ENCODE measurements at places on chromosomes 4 and X.

- no peak for DNase-seq
These were observed 30.8 kb downstream of the GPM6B start for GRCh38 chrX:13786048-13786447.

DNA sequence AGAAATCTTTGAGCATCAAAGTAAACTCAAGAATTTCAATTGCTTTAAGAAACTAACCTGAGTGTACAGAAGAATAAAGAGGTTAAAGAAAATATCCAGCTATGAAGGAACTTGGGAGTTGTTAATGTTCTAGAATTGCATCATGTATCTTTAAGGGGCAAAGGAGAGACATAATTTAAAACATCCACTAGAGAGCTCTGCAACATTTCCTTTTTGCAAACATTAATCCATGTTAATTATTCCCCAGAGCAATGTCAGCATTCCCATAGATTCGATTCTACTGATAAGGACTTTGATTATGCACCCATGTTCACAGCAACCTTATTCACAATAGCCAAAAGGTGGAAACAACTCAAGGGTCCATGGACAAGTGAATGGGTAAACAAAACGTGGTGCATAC lies 80.2 kb upstream of the SORBS2 start:
- no peak for DNase-seq

DNA sequence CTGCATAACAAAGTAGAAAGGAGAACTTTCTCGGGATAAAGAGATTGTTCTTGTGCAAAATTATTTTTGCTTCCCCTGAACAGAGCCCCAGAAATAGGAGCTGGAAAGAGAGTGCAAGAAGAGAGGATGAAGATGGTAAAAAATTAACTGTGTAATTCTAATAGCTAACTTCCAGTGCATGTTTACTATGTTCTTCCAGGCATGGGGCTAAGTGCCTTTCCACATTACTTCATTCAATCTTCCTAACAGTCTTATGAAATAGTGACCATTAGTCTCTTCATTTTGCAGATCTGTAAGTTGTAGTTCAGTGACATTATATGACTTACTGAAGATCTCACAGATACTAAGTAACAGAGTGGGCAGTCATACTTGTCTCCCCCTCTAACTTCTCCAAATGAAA lies 61.1 kb upstream of the KLHL13 start:
- no peak for DNase-seq

GRCh38 chrX:131739823-131740222 lies 195.9 kb downstream of the OR13H1 start:
- DNase-seq, result no peak

DNA sequence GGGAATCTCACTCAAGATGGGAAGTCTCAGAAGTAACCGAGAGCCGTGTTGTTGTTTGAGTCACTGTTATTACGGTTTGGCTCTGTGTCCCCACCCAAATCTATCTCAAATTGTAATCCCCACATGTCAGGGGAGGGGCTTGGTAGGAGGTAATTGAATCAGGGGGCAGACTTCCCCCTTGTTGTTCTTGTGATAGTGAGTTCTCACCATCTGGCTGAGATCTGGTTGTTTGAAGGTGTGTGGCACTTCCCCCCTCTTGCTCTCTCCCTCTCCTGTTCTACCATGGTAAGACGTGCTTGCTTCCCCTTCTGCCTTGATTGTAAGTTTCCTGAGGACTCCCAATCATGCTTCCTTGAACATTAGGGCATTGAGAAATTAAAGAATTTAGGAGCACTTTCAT lies 37.0 kb downstream of the HAND2 start:
- no peak for DNase-seq

GRCh38 chrX:120365320-120365719 lies 3.4 kb downstream of the ATP1B4 start:
- no peak for DNase-seq

DNA sequence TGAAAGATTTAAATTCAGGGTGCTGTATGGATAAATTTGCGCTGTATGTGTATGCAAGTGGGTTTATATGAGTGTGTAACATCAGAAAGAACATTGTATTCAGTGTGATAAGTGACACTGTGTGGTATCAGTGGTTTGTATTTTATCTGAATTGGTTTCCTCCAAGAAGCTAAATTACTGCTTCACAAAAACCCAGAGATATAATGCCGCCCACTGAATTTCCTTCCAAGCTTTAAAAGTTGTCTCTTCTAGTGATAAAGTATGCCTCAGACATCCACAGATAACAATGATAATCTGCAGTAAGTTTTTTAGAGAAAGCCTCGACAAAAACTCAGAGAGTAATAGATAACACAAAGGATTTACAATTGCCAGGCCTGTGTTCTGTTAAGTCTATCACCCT lies 710.6 kb upstream of the HS3ST1 start:
- no peak for DNase-seq

DNA sequence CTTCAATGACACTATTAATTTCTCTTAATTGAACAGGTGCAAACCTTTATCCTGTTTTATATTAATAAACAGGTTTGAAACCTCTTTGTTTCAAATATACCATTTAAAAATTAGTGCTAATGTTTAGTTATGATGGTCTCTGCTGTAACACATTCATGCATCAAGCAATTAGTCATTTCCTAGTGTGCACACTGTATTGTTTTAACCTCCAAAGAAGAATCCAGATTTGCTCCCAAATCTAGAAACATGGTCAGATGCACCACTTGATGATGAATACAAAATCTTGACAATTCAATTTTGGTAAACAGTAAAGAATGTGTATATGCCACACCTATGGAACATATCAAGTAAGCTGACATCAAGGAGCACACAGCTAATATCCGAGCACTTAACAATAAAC lies 157.1 kb downstream of the TRIML1 start:
- DNase-seq, result no peak

GRCh38 chr4:104906276-104906675 lies 240.4 kb upstream of the TET2 start:
- DNase-seq, result no peak

DNA sequence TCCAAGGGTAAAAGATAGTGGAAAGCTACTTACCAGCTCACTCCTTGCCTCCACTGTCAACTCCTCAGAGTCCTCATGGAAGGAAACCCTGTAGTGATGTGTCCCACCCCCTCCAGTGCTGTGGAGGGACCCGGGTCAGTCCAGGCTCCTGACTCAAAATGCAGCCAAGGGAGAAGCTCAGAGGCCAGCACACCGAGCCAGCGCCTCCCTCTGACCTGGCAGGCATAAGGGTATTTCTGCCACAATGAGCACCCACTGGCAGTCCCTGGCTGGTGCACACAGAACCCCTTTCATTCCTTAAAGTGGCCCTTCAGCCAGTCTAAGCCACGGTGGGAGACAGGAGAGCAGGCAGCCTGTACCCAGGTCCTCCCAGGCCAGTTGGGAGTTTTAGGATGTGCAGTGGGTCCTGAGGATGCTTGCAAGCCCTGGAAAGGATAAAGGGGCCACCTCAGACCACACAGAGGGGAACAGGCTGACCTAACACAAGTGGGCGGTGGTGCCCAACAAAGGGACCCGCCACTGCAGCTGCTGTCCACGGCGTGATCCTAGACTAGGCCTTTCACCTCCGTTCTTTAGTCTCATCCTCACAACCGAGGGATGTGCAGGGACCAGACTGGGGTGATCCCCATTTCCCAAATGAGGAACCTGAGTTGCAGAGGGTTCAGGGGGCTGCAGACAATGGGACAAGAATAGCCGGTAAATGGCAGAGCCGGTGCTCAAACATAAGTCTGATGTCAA lies 5.7 kb downstream of the JAKMIP1 start:
- no peak for DNase-seq

DNA sequence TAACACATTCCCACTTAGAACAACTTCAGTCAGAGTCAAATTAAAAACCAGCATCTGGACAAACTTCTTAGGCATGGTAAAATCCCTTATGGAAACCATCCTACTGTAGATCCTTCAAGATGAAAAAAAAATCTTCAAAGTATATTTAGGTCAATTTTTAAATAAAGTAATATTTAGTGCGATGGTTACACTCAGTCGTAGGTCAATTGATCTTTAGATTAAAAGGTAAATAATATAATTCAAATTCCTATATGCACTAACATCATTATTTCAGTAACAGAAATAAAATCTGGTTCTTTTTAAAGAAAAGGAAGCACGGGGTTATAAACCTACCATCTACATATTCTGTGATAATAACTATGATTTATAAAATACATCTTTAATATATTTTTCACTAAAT lies at the start of gene UGT2A2:
Gene UGT2A2, minus strand, starts transcription at position 101 of the 400 bp plus-strand sequence. Its CDS starts 2 bp downstream, at position 99.
- no peak for DNase-seq

DNA sequence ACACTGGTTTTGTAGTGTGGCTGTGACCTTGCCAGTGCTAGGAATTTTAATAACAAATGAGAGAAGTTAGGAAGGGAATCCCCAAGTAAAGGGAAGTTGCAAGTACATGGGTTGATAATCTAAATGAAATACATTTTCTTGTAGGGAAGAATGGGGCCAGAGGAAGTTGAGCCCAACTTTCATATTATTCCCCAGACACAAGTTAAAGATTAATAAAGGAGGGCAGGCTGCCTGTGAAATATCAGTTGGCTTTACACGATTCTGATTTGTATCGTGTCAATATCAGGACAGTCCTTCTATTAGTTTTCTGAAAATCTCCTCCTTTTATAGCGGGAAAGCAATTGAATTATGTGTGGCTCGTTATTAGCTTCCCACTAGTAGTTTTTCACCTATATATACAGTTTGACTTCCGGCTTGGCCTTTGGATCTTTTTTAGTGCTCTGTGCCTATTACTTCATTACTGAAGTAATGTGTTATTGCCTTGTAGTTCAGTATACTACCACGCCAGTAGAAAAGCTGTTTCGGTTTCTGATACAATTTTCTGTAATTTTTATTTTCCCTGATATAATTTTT lies 1.7 kb downstream of the PDLIM5 start:
- DNase-seq, result no peak

- no peak for DNase-seq
These were observed 172.3 kb upstream of the RPS6KA3 start for GRCh38 chrX:20438871-20439526.

DNA sequence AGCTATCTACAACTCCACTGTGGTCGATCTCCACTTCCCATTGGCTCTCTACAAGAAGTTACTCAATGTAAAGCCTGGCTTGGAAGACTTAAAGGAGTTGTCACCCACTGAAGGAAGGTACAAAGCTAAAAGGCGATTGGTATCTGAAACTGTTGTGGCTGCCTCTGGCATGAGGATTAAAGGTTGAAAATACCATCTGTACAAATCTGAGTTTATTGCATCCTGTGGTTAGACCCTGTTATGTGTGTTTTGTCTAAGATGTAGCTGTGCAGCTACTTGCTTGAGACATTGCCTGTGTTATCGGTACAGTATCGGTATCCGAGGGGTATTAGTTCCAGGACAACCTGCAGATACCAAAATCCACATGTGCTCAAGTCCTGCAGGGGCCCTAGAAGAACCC lies 16.4 kb downstream of the NAP1L5 start:
- DNase-seq, result no peak

DNA sequence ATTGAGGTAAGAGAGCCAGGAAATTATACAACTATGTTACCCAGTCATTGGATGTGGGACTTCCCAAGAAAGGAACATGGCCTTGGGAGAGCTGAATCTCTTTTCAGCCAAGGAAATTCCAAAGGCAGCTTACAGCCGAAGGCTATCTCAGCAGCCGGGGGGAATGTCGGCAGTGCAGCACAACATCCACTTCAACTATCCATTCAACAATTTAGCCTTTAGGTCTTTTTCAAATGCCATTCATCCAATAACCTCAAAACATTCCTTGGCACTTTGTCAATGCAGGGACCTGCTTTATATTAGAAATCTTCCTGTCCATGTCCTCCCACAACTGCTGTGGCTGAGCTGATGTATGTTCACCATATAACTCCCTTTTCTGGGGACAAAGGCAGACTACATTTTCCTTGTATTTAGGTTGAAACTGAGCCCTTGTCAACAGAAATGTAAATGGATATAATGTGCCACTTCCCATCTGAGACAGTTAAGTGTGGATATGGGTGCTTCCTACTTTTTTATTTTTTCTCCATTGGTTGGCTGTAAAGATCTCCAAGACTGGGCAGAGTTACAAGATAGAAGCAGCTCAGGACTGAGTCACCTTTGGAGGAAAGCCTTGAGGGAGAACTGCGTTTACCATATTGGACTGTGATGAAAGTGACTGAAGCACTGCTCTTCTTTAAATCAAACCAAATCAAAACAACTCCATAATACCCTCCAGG lies 94.8 kb downstream of the GPRIN3 start:
- DNase-seq, result no peak

GRCh38 chrX:133415276-133416105 lies at the start of gene GPC4:
Gene GPC4, minus strand, starts transcription at chrX:133415489. Its CDS starts 524 bp downstream, at chrX:133414965.
- peak; percentile 64 for DNase-seq

GRCh38 chrX:149898554-149898953 lies 17.6 kb downstream of the MAGEA8 start:
- DNase-seq, result no peak

DNA sequence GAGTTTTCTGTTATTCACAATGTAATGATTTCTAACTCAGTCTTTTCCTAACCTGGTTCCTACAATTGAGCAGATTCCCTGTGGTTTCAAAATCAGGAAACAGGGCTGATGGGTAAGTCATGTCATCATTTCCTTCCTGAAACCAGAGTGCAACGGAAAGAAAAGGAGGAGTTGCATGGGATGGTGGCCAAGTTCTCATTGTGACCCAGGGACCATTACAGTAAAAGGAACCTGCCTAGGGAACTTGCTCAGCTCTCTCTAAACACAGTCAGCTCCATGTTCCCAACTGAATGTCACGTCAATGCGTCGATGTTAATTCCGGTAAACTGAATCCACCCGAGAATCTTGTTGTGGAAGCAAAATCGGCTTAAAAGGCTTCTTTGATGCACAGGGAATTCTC lies 51.2 kb downstream of the LGI2 start:
- DNase-seq, result no peak

DNA sequence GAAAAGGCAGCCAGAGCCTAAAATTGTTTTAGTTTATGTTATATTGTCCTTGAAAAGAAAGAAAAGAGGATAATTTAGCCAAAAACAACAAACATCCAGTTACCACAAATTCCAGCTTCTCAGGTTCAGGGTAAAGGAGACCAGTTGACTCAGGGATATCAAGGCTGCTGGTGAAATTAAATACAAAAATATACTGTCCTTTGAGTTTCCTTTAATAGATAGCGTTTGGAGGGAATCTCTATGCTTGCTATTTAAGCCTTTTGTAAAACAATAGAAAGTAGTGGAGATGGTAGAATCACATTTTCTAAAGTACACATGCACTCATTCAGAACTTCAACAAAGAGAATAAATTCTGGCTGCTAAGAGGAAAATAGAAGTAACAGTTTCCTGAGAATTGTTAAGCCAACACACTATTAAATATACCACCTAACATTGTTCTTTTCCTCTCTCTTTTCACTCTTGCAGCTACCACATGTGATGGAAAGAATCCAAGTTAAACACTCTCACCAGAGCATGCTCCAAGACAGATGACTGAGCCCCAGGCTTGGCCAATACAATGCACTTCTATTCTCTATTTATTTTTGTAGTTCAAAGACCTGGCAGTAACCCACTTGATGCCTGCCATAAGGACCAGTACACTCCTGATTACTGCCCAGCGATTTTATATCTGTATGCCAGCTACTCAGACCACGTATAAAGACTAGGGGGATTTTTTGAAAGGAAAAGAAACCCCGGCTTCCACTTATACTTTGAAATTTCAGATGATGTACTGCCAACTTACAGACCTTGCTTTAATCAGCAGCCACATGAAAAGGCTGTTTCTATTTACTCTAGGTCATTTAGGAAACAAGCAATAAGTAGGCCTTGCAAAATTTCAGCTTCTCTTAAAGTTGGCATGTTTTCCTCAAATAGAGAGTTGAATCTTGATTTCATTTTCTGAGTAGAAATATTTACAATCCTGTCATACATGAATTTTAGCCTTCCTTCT lies 756.9 kb downstream of the FAT4 start:
- no peak for DNase-seq

All from neural crest cell (in vitro differentiated cells).